H7 (cell line): ENCODE measurements at places on chromosomes 11 and 22.

DNA sequence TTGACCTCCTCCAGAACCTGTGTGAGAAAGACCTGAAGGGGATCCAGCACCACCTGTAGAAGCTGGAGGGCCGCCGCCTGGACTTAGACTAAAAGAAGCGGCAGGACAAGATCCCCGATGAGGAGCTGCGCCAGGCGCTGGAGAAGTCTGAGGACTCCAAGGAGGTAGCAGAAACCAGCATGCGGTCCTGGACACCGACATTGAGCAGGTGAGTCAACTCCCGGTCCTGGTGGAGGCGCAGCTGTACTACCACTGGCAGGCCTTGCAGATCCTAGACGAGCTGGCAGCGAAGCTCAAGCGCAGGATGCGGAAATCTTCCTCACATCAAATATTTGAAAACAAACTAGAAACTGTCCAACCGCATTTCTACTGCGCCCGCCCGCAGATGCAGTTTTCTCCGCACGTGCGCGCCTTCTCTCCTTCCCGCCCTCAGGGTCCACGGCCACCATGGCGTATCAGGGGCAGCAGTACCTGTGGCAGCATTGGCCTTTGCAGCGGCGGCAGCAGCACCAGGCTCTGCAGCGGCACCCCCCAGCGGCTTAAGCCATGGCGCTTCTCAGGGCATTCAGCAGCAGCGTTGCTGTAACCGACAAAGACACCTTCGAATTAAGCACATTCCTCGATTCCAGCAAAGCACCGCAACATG, 10.2 kb downstream of the CLDN25 start:
- DNase-seq: peak; percentile 37

DNA sequence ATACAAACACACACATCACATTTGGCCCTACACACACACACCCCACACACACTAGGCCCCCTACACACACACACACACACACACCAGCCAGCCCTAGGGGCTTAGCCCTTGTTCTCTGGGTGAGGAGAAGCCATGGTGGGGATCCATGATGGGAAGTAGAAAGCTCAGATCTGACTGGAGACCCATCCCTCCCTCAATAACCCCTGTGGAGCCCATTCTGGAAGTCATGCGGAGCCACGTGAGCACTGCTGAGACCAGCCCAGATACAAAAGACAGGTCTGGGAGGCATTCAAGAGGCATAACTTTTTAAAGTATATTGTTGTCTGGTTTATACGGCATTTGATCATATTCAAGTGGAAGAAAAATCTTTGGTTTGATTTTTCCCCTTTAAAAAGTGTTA, 448.5 kb downstream of the SOX6 start:
- DNase-seq: peak; percentile 69

GRCh38 chr11:118310781-118311485, 6.4 kb downstream of the CD3E start:
- DNase-seq: no peak

GRCh38 chr22:24147666-24148065, 33.6 kb upstream of the SUSD2 start:
- DNase-seq: no peak

- DNase-seq: no peak
Observed at GRCh38 chr11:106234794-106235193, 157.3 kb downstream of the AASDHPPT start.

GRCh38 chr11:17547932-17548331, 873 bp downstream of the OTOG start:
- DNase-seq: peak; percentile 80

DNA sequence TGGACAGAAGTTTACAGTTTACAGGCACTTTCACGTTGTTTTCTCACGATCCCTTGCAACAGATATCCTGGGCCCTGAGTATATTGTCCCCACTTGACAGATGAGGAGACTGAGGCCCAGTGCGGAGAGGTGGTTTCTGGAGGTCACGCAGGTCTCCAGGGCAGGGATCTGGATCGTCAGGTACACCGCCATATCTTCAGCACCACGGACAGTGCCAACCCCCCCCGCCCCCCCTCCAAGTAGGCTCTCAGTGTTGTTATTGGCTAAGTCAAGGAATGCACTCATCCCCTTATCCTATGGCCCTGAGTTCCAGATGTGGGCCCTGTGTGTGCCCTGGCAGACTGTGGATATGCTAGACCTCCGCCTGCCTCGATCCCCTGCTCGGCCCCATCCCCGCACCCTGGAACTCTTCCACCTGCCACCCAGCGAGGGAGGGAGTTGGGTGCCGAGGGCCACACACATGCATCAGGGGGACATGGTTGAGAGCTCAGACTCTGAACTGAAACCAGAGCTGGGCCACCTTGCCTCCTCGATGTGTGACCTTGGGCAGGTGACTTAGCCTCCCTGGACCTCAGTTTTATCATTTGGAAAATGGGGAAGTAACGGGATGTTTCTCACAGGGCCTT, 37.5 kb downstream of the MPPED1 start:
- DNase-seq: peak; percentile 91

- no peak for DNase-seq
Observed at GRCh38 chr22:30027791-30028190, 52.5 kb upstream of the HORMAD2 start.

GRCh38 chr22:50185375-50186087, at the start of gene TRABD:
TRABD (plus strand) TSS chr22:50185913; CDS start chr22:50193061, 7,148 bp downstream.
- DNase-seq: peak; percentile 100

GRCh38 chr22:46162771-46163556, 12.6 kb downstream of the PPARA start:
- DNase-seq: no peak

GRCh38 chr11:60831501-60832079, 10.3 kb upstream of the CCDC86 start:
- DNase-seq: no peak

DNA sequence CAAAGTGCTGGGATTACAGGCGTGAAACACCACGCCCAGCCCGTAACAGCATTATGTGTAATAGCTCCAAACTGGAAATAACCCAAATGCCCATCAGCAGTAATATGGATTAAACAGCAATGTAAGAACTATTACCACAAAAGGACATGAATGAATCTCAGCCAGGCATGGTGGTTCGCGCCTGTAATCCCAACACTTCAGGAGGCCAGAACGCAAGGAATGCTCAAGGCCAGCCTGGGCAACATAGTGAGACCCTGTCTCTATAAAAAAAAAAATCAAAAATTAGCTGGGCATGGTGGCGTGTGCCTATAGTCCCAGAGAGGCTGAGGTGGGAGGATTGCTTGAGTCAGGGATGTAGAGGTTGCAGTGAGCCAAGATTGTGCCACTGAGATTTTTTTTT, 3.1 kb upstream of the DPF2 start:
- DNase-seq: no peak

GRCh38 chr11:40316171-40316570, 1143.3 kb downstream of the LRRC4C start:
- DNase-seq: no peak

DNA sequence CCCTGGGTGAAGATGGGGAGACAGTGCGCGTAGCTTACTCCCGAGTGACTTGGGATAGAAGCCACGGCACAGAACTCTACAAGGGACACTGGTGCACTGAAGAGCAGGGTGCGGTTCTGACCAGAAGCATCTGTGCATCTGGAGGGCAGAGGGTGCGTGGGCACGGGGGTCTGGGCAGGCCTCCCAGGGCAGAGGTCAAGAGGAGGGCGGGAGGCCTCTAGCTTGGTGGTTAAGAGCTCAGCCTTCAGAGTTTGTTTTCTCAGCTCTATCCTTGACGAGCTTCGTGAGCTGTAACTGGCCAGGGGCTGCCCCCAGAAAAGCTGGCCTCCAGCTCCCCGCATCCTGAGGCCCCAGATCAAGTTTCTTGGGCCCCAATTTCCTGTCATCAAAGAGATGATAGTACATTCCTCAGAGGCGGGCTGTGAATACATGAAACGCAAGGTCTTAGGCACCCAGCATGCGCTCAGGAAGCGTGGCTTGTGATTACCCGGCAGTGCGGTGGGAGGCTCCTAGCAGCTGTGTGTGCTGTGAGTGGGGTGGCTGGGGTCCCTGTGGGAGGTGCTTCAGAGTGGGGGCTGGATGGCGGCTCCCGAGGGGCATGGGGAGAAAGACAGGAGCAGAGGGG, 6.0 kb upstream of the BID start:
- DNase-seq: no peak

GRCh38 chr11:113847580-113847979, 27.8 kb downstream of the USP28 start:
- no peak for DNase-seq

DNA sequence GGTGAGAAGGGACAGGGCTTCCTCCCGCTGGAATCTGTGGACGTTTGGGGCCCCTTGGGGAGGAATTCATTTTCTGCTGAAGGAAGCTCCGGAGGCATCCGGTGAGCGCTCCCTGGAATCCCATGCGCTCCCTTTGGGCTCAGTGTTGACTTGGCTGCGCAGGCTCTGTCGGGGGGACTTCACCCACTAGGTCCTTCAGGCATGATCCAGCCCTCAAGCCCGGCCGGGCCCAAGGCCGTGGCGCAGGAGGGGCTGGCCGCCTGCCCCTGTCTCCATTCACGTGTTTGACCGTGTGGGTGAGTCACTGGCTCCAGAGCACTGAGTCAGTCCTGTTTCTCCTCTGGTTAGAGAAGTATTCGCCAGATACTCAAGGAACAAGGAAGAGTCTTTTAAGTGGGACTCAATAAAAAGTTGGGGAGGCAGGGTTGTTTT, 1.4 kb downstream of the CTTN start:
- peak; percentile 82 for DNase-seq

DNA sequence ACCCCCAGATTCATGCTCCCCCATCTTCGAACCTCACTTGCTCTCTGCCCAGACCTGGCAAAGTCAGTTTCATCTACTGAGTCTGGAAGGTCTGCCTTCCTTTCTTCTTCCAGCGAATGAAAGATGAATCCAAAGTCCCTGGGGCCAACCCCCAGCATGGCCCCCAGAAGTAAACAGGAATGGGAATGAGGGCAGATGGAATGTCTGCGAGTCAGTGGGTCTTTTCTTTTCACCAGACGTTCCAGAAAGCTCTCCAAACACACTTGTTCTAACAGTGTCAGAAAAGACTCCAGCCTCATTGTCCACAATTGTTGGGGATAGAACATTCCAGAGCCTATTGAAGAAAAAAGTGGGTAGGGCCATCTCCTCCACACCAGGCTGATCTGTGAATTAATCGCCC, 28.6 kb downstream of the RIBC2 start:
- DNase-seq: no peak

DNA sequence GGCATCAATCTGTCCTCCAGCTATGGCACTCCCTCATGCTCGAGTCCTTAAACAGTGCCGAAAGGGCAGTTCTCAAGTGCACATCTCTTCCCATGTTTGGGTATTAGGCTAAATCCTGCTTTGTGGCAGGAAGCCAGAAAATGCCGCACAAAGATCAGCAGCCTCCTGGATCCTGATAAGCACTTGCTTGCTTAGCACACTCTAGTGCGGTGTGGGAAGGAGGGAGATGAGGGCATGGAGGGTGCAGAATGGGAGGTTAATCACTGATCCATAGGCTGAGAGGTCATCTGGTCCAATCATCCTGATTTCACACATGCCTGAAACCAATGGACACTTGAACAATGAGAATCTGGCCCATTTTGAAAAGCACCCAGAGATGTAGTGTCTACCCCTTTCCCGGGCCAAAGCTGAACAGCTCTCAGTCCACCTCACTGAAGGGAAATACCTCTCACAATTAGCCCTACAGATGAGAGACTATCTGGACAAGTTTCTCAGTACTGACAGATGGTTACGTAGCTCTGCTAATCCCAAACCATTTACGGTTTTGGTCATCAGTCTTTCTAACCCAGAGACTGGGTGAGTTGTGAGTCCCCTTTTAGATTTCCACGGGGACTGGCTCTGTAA, 29.8 kb upstream of the CHRM4 start:
- DNase-seq: no peak

DNA sequence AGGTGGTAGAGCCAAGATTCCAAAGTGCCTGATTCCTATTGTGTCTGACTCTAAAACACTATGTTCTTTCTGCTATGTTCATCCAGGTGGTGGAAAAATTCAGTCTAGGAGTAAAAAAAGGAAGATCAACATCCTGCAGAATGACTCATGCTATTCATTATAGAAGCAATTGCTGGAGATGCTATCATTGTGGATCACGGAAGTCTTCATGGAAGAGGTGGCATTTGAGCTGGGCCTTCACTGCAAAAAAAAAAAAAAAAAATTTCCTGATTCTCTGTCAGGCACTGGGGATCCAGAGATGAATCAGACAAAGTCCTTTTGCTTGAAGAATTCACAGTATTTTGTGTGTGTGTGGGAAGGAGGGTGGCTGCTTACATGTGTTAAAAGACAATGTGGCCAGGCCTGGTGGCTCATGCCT, 1.4 kb upstream of the UVRAG start:
- no peak for DNase-seq

- DNase-seq: no peak
Observed at GRCh38 chr11:23473782-23474181, 613.5 kb upstream of the CCDC179 start.

DNA sequence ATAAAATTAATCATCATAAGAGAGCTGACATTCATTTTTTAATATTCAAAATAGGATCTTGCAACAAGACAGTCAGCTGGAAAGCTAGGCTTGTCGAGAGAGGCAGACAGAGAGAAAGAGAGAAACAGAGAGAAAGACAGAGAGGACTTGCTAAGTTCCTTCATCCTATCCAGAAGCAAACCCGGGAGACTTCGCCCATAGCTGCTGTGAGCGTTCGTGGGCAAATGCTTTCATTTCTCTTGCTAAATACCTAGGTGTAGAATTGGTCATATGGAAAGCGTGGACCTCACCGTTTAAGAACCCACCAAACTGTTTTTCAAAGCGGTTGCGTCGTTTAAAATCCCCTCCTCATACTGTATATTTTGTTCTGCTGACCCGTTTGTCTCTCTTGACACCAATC, 25.3 kb upstream of the KRTAP5-6 start:
- DNase-seq: no peak

GRCh38 chr11:81915045-81915444, 818.6 kb downstream of the FAM181B start:
- DNase-seq: no peak

DNA sequence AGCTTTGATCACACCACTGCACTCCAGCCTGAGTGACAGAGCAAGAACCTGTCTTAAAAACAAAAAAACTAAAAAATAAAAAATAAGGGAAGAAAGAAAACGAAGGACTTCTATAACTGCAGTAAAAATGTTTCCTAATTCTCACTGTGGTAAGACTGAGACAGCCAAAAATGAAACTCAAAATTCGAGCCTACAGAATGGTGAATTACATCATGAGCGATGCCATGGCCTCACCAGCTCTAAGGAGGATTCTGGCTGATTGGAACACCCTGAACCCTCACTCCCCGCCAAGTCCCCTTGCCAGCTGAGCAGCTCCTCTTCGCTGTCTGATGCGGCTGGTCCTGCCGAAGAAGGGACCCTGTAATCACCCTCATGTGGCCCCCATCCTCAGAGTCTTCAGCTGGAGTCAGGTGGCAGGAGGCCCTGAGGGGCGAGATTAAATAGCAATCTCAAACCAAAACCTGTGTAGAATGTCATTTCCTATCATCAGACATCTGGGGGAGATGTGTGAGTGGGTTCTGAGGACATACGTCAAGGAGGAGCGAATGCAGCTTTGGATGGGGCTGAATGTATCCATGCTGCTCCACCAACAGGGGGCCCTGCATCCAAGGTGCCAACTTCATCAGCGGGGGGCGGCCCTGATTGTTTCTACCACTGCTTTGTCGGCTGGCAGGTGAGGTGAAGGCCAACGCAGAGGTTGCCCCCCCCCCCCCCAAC, 29.2 kb downstream of the PDGFB start:
- DNase-seq: peak; percentile 85

GRCh38 chr11:30926130-30926529, 340.0 kb upstream of the MPPED2 start:
- no peak for DNase-seq

GRCh38 chr22:21941921-21942320, 10.7 kb downstream of the PPM1F start:
- DNase-seq: no peak

GRCh38 chr11:790721-791564, 1.1 kb upstream of the CEND1 start:
- peak; percentile 94 for DNase-seq

- DNase-seq: peak; percentile 24
Observed at GRCh38 chr22:23509571-23510302, 70.4 kb downstream of the IGLL1 start.
